Cerebellum (tissue), 4 donors: ENCODE measurements at places on chromosomes 4 and X.

DNA sequence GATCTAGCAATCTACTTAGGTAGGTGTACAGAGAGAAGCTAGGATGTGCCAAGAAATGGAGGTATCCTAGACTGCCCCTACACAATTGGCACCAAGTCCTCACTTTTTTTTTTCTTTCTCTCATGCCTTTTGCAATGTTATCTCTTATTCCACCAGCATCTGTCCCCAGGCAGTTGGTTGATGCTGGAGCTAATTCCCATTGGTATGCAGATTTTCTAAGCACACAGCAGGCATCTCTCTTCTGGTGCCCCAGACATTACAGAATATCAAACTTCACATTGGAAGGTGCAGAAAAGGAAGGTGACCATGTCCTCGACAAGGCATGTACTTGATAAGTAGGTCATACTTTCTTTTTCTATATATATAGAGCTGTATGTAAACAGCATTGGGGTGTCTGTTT lies 21.6 kb downstream of the LUZP4 start:
- no peak for DNase-seq

DNA sequence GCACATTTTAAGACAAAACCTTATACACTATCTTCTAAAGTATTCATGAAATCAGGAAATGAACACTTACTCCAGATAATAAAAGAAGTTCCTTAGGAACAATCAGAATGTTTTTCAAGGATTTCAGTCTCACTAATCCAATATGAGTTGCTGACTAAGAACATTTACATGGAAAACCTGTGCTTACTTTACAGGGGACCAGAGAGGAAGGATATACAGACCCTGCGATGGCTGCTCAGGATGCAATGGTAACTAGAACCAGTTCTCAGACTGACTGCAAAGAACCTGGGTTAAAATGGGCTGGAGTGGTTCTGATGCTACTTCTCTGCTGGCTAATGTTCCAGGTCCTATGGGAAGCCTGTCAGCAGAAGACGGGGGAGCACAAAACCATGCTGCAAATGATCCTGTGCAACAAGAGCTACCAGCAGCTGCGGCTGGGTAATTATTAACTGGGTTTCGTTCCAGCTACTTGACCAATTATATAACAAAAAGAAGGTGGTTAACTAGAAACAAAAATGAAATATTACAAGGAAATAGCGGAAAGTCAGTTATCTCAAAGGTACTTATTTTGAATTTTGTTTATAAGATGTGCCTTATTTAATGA lies 85.3 kb downstream of the ANXA10 start:
- no peak for DNase-seq

GRCh38 chr4:39732728-39733127 lies 34.8 kb downstream of the UBE2K start:
- no peak for DNase-seq

DNA sequence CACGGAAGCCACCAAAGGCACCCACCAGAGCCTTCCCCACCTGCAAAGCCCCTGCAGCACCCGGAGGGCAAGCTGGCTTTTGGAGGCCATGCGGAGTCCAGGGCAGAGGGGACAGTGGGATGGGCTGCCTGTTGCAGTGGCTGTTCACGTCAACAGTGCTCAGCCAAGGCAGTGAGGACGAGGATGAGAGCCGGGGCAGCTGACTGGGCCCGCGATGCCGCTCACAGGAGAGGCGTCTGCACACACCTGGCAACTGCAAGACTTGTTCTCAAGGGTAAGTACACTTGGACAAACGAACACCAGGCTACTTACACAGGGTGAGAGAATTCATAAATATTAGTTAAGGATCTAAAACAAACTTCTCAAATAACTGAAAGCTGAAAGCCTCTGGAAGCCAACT lies 19.6 kb downstream of the FGFR3 start:
- DNase-seq: no peak

- no peak for DNase-seq
These were observed 238.4 kb upstream of the TAPT1 start for GRCh38 chr4:16464651-16465050.

DNA sequence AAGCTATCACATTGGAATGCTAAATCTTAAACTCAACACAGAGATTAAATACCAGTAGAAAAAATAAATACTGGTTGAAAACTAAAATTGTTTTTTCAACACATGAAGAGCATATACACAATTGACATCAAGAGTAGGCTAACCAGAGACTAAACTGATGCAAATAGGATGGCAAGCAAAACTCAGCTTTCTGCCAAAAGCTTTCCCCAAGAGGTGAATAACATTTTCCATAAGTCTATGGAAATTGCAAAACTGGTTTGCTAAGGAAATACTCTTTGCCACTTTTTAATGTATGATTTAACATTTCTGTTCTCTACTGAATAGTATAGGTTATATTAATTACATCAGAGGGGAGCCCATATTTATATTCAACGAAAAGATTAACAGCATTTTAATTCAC lies 23.8 kb downstream of the IQCM start:
- no peak for DNase-seq

GRCh38 chr4:5444918-5445517 lies 263.3 kb downstream of the EVC2 start:
- no peak for DNase-seq

DNA sequence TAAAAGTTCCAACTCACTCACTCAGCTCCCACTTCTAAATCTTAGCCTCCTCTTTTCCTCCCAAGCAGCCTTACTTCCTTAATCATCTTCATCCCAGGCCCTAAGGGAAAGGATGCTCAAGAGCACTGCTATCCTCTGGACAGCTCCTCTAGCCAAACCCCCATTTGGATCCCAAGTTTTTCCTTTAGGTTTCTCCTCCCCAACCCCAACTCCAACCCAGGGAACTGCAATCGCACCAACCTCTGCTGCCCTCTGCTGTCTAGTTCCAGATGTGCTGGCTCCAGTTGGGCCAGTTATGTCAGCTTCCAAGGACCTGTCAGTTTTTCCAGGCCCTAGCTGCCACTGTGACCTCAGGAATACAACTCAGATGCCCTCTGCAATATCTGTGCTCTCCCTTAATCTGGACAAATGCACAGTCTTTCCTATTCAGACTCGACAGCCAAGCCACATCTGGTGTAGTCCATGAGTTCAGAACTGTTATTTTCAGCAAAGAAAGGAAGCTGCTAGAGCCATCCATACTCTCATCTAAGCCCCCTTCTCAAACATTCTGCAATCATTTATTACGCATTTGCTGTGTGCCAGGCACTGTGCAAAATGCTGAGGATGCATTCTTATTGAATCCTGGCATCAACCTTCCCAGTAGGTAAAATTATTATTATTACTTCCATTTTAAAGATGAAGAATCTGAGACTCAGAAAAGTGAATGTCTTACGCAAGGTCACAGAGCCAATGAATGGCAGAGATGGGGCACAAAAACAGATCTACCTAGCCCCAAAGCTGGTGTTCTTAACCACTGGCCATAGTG lies 12.3 kb upstream of the XPNPEP2 start:
- no peak for DNase-seq

- no peak for DNase-seq
These were observed 67.3 kb downstream of the NAT8L start for GRCh38 chr4:2126309-2127043.

DNA sequence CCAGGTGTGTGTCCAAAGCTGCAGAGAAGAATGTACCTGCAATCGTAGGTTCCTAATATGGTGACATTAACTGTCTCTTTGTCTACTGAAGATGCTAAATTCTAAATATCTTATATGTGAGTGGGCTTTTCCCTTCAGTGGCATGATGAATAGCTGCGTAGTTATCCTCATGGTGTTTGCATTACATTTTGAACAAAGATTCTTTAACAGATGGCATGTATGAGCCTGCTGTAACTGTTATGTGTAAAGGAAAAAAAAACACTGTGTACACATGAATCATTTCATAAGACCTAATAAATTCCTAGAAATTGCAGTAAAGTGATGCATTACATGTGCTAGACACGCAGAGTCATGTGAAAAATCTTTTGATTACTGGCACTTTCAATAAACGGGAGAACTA lies 288.0 kb downstream of the SH2D1A start:
- no peak for DNase-seq

DNA sequence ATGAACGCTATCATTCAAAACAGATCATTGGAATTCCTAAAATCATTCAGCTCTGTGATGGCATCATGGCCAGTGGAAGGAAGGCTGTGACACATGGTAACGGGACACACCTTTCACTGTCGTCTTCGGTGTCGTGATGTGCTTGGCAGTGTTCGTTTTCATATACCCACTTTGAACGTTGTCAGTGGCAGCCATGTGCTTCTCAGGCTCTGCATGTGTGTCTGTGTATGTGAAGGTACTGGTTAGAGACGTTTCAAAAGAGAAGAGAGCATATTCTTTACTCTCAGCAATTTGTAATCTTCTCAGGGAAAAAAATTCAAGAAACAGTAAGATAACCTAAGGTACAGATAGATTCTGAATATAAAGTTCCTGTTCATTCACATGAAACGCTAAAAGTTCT lies 70.6 kb upstream of the MSANTD1 start:
- no peak for DNase-seq

GRCh38 chr4:150368667-150369066 lies 213.3 kb upstream of the MAB21L2 start:
- no peak for DNase-seq

DNA sequence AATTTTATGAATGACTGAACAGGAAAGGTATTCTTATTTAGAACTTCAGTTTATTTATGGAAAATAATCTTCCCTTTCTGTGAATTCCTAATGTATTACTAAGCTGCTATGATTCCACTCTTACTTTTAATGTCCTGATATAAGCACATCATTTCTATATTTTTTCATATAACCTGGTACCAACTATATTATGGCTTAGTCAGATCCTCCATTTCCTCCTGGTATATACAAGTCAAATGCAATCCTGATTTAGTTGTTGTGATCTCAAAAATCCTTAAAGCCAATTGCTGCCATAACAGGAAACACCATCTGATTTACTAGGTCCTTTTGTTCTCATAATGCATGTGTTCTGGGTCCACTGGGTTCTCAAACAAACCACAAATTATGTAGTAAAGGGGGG lies 26.8 kb downstream of the TRMT2B start:
- DNase-seq: no peak

- DNase-seq: no peak
These were observed 83.2 kb downstream of the SHROOM3 start for GRCh38 chr4:76518241-76518640.

DNA sequence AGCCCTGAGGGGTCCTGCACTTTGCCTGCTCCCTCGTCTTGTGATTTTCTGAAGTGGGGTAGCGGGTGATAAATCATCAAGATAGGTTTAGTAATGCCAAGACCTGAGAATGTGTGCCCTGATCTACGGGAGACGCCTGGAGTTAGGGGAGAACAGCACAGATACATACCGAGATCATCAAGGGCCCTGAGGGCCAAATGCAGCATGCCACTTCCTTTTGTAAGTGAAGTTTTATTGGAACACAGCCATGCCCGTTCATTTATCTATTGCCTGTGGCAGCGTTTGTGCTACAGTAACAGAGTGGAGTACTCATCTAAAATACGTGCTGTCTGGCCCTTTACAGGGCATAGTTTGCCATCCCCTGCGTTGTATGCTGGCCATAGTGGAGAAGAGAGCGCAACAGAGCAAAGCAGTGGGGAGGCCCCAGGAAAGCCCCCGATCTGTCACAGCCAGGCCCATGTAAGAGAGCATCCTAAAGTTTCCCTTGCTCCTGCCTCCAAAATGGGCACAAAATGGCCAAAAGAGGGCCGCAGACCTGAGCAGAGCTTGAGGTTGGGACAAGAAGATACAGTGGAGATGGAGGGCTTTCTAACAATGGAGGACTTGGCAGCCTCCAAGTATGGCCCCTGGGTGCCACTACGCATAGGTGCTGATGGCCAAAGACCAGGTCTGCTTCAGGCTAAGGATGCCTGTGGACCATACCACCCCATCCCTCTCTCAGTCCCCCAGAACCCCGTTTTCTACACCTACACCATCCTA lies 167.0 kb downstream of the SMIM20 start:
- no peak for DNase-seq

- DNase-seq: peak; percentile 2
These were observed 98.3 kb upstream of the MAOA start for GRCh38 chrX:43557792-43558191.

GRCh38 chr4:79455216-79455615 lies 47.2 kb upstream of the GK2 start:
- no peak for DNase-seq

DNA sequence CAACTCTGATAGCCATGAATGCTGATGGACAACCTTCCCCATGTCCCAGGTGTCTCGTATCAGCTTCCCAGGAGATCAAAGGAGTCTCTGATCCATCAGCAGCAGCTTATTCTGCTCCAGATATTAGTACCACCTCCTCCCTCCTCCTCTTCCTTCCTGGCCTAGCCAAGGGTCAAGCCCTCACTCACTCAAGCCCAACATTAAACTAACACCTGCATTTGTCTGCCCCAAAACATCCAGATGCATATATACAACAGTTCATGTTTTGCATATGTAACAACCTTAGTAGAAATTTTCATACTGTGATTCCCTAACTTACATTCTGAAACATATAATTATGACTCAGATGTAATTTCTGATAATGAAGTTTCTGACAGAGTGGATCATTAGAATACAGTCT lies 29.9 kb downstream of the BCLAF3 start:
- DNase-seq: no peak

- DNase-seq: no peak
These were observed 43.0 kb upstream of the TAPT1 start for GRCh38 chr4:16269240-16269639.

GRCh38 chr4:164428561-164428960 lies 325.4 kb upstream of the SMIM31 start:
- DNase-seq: no peak

- DNase-seq: no peak
These were observed 36.9 kb downstream of the DCHS2 start for GRCh38 chr4:154454710-154455109.

- no peak for DNase-seq
These were observed 185.5 kb downstream of the NDST4 start for GRCh38 chr4:114927881-114928280.

DNA sequence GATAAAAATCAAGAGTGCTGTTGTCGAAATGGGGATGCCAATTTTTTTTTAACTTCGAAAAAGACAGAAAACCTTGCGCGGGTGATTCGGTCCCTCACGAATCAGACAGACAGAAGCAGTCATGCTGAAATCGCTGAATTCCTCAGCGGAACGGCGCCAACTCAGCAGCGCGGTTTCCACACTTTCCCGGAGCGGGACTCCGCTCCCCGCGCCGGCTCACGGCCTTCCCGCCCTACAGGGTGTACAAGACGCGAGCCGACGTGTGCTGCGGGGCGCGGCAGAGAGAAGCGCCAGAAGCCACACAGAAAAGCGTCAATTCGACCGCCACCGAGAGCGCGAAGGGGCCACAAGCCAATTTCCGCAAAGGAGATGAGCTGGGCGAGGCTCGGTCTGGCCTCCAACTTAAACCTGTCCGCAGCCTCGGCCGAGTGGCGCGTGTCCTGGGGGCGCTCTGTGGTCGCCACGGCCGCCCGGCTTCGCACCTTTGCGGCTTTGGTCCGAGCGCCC lies 1.3 kb downstream of the NEXMIF start:
- DNase-seq: peak; percentile 21

GRCh38 chr4:138954428-138954827 lies 61.2 kb upstream of the NOCT start:
- DNase-seq: no peak

- no peak for DNase-seq
These were observed 8.2 kb downstream of the SH3TC1 start for GRCh38 chr4:8207314-8207713.
